ENCODE measurements at places on chromosomes 12 and 14.

DNA sequence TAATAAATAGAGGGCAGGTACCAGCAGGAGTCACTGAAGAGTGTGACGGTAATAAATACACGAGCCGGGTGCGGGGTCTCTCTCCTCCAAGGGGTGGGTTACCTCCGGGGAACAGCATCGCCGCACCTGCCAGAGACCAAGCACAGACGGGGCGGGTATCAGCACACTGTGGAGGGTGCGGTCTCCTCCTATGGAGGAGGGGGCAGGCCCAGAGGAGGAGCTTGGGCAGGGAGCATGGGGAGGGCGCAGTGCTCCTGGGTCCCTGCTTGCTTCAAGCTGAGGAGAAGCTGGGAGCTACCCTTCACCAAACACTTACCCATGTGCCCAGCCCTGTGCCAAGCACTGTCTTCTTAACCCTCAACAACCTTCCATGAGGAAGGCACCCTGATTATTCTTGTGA is 12.8 kb downstream of the PGF start:
- DNase-seq = no peak

DNA sequence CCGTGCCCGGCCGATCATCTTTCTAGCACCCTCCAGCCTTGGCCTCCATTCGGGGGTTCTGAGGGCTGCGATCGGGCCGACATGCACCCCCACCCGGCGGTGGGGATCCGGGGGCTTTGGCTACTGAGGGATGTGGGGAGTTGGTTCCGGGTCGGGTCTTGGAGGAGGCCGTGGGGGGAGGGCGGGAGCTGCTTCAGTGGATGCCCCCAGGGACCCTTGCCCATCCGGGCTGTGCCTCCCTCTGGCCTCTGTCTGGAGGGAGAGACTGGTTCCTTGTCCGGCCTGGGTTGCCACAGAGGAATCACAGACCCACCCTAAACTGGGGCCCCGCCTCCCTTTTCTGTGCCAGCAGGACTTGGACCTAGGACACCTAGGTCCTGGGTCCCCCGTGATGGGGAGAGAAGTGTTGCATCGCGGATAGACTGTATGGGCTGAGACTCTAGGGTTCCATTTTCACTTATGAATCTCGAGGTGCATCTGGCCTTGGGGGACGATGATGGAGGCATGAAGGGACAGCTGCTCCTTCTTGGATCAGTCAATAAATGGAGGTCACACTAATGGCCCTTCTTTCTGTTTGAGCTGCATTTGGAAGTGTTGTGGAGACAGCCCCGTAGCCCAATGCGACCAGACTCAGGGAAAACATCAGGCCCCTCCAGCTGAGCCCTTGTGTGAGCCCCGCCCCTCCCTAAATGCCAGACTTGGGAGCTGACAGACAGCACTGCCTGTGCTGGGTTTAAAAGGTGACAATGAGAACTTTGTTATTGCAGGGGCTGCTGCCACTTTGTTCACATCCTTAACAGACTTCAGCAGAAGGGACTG is 577 bp downstream of the DTX3 start:
- DNase-seq = no peak

DNA sequence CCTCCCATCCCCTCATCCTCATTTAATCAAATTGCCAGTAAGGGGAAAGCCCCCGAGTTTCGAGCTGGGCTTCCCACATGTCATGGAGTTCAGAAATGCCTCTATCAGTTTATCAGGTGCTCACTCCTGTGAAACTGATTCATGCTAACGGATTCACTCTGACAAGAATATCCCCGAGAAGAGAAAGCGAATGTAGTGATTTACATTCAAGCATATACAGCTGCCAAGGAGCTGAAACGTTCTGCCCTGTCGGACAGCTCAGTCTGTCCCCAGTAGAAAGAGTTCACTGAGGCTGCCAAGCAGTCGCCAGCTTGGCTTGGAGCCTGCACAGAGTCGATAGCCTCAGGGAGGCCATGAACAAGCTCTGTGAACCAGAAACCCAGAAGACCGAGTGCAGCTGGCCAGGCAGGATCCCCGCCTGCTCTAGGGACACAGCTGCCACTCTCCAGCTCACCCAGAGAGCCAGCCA is 88.4 kb downstream of the TMCC3 start:
- no peak for DNase-seq

DNA sequence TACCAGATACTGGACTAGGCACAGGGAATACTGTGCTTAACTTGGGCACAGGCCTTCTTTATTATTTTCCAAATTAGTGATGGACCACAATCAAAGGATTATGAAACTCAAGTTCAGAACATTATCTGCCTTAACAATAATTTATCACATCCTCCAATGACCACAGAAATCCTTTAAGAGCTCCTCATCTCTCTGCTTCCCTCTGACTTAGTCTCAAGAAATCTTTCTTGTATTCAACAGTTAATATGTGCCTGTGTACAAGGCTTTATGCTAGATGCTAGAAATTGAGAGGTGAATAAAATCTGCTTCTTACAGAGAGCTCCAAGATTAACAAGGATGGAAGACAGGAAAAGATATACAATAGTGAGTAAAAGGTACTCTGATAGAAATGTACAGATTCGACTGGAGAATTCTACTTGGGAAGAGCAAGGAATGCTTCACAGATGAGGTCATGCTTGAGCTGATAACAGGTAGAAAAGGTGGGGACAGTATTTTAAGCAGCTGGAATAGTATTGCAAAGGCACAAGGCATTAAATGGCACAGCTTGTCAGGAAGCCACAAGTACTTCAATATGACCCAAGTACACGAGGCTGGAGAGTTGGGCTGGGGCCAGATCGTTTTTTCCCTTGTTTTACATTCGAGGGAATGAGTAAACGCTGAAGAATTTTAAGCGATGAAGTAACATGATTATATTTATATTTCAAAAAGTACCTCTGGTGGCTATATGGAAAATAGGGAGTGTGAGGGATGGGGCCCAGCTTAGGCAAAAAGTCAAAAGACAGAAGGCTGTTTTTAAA is 55.1 kb upstream of the ARID2 start:
- no peak for DNase-seq

DNA sequence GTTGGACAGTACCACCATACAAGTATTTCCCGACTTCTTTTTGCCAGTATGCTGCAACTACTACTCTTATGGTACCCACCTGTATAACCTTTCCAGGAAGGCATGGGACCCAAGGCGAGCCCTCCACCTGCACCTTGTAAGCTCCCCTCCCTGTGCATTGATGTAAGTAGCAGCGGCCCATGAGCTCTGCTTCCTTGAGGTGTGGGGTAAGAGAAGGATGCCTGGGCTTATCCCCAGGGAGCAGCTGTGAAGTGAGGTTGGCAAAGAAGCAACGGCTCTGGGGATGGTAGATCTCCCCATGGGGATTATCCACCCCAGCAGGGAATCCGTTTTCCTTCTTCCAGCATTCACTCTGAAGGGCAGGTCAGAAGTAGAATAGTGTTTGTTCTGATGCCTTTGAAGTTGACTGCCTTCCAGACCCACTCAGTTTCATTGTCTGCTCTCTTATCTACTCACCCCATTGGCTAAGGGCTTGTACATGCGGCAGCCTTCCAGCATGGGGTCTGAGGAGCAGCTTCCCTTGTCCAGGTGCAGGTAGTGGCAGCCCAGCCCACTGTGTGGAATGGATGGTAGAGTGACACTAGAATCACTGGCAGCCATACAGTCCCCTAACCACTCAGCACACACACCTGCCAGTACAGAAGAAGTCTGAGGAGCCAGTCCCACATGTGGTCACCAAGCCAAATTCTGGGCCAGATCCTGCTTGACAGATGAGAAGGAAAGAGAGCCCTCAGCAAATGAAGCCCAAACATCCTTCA is 3.4 kb downstream of the CIROP start:
- no peak for DNase-seq

- no peak for DNase-seq
Observed at GRCh38 chr14:78834766-78835451, 664.7 kb downstream of the NRXN3 start.

GRCh38 chr14:104446611-104447010 is 133.0 kb upstream of the C14orf180 start:
- no peak for DNase-seq

- no peak for DNase-seq
Observed at GRCh38 chr12:11107719-11108118, 15.6 kb upstream of the TAS2R43 start.

DNA sequence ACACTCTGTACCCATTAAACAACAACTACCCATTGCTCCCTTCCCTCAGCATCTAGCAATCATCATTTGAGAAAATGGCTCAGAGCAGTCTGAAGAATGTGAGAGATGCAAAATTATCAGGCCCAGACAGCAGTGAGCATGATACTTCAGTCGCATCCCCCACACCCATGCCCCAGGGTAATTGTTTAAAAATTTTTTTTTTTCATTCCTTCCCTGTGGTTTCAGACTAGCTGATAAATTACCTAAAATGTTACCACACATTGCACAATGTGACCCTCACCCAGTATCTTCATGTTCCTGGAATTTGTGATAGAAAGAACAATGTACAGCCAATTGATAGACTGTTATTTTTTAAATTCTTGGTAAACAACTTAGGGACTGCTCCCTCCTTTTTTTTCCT is 11.3 kb upstream of the USP15 start:
- DNase-seq = no peak

- no peak for DNase-seq
Observed at GRCh38 chr12:48216785-48217184, 13.7 kb upstream of the OR10AD1 start.

GRCh38 chr12:58917699-58918468 is 2.4 kb downstream of the LRIG3 start:
- DNase-seq = no peak

DNA sequence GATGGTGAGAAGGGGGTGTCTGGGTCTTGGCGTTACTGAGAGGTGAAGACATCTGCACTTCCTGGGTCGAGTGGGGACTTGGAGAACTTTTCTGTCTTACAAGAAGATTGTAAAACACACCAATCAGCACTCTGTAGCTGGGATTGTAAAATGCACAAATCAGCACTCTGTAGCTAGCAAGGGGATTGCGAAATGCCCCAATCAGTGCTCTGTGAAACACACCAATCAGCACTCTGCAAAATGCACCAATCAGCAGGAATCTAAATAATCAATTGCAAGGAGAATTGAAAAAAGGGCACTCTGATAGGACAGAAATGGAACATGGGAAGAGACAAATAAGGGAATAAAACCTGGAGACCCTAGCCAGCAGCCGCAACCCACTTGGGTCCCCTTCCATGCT is 376.1 kb upstream of the SFSWAP start:
- no peak for DNase-seq

Data from stimulated activated CD8-positive, alpha-beta memory T cell treated with anti-CD3 and anti-CD28 coated beads, Interleukin-15, amount 100 ng/mL, for 24 hours (primary cell).